ENCODE measurements at places on chromosomes 4 and X. TPM values are rescaled to one million over a fixed set of nuclear protein-coding genes. Genes with fewer than 3 reads are reported as not detected.
A peak's percentile ranks its signal among the peaks of the same experiment; 100 is the strongest.

Gene TBX22
- not detected for total RNA-seq

Gene PAGE4
- not detected for total RNA-seq

Gene SAGE1
- total RNA-seq: not detected

Gene RTL3
- total RNA-seq: not detected

- no peak for DNase-seq
Measured at GRCh38 chrX:139724626-139725025, 16.7 kb upstream of the MCF2 start.

- DNase-seq: no peak
Measured at GRCh38 chrX:257681-258289, 23.4 kb upstream of the PLCXD1 start.

GRCh38 chr4:146472404-146472803 is 49.3 kb downstream of the SLC10A7 start:
- no peak for DNase-seq

GRCh38 chrX:2627272-2627867 is 63.7 kb upstream of the CD99 start:
- DNase-seq: peak; percentile 85
